ENCODE measurements at places on chromosomes 1 and 21.

DNA sequence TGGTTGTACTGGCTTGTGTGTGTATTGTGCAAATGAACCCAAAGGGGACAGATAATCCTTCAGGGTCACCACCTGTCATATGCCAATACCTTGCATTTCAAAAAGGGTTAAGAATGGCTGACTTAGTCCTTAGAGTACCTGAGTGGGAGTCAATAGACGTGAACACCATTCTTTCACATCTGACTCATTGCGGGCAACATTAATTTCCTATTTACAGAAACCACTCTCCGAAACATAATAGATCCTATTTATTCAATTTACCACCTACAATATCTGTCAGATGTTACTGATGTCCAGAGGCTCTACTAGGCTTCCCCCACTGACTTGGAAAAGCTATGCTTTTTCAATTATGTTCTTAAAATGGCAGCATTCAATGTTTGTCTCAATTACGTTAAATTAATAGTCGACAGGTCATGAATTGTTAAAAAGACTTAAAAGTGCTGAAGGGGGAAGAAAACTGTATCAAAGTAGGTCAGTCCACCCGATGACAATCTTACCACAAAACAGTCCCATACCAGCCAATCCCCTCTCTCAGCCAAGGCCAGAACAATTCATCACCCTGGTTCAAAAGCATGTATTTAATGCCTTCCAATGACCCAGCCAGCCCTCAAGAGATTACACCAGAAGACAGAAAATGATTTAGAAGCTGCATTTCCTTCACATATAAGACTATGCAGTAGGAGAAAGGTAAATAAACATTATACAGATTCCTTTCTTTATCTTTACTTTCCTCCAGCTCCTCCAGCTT lies 48.6 kb upstream of the PLA2G2C start:
- DNase-seq: no peak

DNA sequence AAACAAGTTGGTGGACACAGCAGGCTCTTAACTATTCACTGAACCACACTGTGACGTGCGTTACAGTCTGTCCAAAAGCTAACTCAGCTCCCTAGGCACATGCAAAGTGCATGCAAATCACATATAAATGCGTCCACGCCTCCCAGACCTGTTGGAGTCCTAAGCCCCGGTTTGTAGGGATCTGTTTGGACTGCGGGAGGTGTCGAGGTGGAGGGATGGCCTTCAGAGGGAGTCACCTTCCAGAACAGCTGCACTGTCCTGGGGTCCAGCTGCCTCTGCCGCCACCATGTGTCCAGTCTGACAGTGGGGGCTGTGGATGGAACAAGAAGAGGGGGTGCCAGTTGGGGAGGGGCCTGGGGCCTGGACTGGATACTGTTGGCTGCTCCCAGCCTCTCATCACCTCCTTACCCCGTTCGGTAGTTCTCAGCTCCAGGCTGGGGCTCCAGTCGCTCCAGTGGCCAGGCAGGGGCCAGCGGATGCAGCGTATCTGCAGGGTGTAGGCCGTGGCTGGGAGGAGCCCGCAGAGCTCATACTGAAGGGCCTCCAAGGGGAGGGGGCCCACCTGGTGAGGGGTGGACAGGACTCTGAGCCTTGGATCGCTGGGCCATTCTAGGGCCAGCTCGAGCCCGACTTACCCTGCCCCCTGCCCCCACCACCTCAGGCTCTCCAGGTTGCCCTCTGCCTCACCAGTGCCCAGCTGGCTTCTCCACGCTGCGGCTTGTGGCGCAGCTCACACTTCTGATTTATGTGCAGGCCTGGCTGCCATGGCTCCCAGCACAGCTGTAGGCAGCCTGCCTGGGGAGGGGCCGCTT lies 7.9 kb upstream of the MRPS15 start:
- DNase-seq: no peak

- DNase-seq: no peak
Measured at GRCh38 chr1:25073640-25074270, 143.7 kb upstream of the RUNX3 start.

DNA sequence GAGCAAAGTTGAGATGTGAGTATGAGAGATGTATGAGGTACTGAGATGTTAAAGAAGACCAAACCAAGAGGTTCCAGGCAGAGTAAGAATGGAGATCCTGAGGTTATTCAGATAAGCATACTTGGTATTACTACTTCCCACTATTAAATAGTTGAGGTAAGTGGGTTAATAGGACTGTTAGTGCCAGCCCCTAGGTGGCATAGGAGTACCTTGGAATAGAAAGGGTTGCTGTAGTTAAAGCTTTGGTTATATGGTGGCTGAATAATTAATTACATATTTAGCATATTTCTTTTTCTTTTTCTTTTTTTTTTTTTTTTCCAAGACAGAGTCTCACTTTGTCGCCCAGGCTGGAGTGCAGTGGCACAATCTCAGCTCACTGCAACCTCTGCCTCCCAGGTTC lies 397.9 kb upstream of the TMPRSS15 start:
- DNase-seq: no peak

DNA sequence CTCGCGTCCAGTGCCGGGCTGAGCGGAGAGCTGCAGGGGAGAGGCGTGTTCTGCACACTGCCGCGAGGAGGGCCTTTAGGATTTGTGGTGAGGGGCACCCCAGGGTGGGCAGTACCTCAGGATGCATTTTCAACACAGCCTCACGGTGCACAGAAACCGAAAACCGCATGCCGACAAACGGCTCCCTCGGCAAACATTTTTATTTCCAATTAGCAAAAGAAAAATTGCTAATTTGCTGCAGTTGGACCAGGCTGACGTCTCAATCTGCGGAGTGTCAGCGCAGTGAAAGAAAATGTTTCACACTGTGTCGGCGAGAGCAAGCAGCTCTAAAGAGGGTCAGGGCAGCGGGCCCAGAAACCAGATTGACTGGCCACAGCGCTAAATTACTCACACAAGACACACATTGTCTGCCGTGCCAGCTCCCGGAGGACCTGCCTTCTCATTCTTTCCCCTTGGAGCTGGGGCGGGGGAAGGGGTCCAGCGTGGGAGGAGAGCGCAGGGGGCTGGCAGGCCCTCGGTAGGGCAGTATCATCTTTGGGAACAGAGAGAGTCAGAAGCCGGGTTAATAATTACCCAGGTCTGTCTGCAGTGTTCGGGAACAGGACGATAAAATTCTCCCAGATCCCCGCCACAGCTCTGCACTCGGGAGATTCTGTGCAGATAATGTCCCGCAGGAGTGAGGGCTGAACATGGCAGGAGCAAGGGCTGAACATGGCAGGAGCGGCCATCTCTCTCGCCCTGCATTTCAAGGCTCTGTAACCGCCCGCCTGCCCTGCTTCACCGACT lies 150.2 kb downstream of the PRDM16 start:
- DNase-seq: no peak

GRCh38 chr1:47992720-47993415 lies 4.3 kb downstream of the TRABD2B start:
- no peak for DNase-seq

DNA sequence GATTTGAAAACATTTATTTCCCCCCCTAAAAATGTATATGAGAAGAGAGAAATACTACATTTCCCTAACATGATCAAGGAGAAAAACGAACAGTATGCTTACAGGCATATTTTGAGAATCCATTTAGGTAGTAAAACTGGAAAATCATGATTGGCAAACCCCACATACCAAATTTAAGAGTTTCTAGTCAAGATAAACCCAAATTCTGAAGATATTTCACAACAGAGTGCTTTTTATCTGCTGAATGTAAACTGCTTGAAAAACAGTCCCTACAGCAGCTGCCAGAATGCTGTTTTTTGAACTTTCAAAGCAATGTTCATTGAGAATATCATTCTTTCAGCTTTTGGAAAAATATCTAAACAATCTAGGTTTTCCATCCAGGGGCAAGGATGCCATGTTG lies 31.0 kb downstream of the ASH1L start:
- DNase-seq: no peak

DNA sequence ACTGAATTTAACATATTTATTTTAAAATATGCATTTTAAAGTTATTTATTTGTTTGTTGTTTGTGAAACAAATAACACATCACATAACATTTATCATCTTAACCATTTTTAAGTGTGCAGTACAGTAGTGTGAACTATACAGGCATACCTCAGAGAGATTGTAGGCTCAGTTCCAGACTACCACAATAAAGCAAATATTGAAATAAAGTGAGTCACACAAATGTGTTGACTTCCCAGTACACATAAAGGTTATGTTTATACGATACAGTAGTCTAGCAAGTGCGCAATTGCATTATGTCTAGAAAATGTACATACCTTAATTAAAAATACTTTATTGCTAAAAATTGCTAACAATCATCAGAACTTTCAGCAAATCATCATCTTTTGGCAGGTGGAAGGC lies 739.4 kb upstream of the ADGRL4 start:
- no peak for DNase-seq

DNA sequence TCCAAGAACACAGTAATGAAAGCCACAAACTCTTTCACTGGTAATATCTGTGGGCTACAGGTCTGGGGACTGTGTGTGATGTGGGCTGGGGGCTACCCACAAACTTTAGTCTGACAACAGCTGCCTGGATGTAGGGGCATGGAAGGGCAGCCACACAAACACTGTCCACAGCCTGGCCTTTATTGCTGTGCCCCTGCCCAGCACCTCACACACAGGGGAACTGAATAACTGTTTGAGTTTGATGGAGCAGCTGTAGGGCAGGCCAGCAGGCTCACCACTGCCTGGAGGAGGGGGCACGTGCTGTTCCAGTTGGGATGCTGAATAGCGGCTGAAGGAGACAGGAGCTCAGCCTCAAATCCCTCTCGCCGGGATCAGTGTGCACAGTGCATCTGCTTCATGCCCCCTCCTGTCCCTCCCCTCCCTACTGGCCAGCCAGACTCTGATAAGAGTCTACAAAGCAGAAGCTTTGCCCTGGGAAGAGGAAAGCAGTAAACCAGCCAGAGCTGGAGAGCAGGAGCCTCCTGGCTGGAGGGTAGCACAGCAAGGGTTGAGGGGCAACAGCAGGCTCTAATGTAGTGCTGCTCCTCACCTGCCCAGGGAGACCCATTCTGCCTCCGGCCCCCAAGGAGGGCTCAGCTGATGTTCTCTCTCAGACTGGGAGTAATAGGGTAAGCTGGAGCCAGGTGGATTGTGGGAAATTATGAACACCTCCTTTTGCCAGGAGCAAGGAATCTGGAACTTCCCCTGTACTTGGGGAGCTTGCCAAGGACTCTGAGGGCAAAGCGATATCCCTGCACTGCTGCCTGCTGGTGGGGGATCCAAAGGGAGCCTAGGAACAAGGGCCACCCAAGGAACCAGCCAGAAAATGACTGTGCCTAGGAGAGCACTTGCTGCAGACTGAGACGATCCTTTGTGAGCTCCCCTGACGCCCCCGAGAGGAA lies 70.2 kb upstream of the GOLT1A start:
- no peak for DNase-seq

DNA sequence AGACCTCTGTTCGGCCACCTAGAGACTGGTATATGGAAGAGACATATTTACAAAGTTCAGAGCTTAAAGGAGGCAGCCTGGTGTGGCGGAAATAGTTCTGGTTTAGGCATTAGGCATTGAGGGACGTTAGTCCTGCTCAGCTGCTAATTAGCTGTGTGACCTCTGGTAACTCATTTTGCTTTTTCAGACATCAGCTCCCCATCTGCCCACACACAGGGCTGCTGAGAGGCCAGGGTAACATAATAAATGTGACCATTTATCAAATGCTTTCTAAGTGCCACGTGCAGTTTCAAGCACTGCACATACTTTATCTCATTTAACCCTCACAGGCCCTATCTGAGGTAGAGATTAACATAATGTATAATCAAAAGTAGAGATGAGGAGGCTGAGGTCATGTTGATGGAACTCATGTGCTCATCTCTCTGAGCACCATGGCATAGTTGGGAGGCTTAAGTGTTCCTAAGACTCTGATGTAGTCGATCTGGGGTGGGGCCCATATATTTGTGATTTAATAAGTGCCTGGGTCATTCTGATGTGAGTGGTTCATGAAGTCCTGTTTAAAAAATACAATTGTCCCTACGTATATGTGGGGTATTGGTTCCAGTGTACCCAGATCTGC lies 267.2 kb upstream of the PLXNA2 start:
- no peak for DNase-seq

- DNase-seq: no peak
Measured at GRCh38 chr1:31183927-31184554, 55.6 kb downstream of the NKAIN1 start.

DNA sequence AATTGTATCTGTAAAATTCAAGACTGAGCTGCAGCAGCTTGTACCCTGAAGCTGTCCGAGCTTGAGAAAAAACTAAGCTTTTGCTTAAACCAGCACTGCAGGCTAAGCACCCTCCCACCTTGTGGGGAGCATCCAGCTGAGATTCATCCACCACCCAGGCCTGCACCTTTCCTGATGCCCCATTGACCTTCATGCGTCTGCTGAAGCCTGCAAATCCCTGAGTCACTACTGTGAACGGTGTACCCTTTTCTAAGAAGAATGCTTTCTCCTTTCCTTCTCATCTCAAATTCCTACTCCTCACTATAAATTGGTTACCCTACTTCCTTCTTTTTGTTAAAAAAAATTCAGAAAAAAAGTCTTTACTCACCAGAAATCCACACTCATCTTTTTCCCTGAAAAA lies 90.9 kb upstream of the RGS18 start:
- DNase-seq: no peak

GRCh38 chr1:16239972-16240491 lies 3.0 kb upstream of the CPLANE2 start:
- no peak for DNase-seq

GRCh38 chr1:54291276-54292001 lies 91.5 kb downstream of the MRPL37 start:
- no peak for DNase-seq

- DNase-seq: no peak
Measured at GRCh38 chr1:208525417-208525816, 281.2 kb upstream of the PLXNA2 start.

GRCh38 chr1:15885701-15886610 lies 38.4 kb downstream of the SPEN start:
- DNase-seq: peak; percentile 4

DNA sequence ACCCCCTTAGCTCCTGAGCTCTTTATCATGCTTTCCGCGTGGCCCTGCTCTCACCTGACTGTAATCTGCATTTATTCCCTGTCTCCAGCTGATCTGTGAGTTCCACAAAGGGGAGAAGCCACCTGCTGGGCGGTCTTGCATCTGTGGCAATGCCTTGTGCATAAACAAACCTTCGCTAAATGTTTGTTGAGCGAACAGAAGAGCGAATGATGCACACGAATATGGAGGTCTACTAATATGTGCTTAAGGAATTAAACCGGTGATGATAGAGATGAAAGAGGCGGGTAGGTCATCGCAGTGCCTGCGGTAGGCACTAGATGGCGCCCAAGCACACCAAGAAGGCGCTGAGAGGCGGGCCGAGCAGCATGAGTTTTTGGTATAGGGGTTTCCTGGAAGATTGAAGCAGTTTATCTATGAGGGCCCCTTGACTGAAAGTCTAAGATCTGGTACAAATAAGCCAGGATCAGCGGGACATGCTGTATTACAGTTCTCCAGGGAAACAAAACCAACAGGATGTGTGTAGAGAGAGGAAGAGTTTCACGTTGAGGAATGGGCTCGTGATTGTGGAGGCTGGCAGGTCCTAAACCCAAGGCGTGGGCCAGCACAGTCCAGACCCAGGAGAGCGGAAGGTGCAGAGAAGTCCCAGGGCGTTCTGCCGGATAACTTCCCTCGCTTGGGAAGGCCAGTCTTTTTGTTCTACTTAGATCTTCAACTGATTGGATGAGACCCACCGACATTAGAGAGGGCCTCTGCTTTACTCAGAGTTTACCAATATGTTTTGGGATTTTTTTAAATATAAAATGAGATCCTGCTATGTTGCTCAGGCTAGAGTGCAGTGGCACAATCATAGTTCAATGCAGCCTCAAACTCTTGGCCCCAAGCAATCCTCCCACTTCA lies 34.7 kb downstream of the TOMM20 start:
- DNase-seq: peak; percentile 67

GRCh38 chr1:150808121-150808520 lies at the start of gene CTSK:
CTSK (minus strand) TSS chr1:150808260; CDS start chr1:150806805, 1,455 bp downstream.
- DNase-seq: no peak

GRCh38 chr21:31732597-31733550 lies 956 bp upstream of the SCAF4 start:
- DNase-seq: no peak
